NB4 (cell line): ENCODE measurements at places on chromosomes 1 and 21.

DNA sequence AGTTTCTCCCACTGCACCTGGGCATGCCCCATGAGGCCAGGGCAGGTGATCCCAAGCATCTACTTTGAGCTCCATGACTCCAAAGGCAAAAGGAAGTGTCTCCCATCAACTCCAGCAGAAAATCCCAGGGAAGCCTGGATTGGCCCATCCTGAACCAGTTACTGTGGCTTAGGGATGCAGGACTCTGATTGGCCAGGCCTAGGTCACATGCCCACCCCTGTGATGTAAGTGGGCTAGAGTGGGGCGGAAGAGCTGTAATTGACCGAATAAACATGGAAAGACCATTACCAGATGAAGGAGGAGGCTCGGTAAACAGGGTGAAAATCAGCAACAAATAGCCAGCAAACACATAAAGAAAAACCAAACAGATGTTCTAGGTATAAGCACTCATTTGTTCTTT lies 45.2 kb downstream of the MATN1 start:
- no peak for DNase-seq

- DNase-seq = no peak
Observed at GRCh38 chr1:15577691-15578090, 7.2 kb downstream of the AGMAT start.

- DNase-seq = peak; percentile 30
Observed at GRCh38 chr1:3907031-3907534, 7.0 kb upstream of the C1orf174 start.

DNA sequence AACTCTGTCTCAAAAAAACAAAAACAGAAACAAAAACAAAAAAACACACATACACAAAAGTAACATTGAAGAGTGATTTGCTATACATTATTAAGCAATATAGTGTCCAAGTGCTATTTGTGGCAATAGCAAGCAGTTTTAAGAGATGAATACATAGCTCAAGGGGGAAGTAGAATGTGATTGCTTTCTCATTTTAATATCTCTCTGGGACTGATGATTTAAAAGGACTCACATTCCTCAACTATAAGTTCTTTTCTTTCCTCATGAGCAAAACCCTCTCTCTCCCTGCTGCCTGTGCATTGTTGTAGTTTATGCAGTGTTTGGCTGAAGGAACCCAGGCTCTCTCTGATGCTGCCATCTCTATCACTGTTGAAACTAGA lies 47.0 kb upstream of the CSF1 start:
- peak; percentile 20 for DNase-seq

GRCh38 chr1:208122612-208123358 lies 121.4 kb downstream of the PLXNA2 start:
- DNase-seq = no peak

GRCh38 chr1:18100491-18101063 lies 7.0 kb upstream of the IGSF21 start:
- DNase-seq = peak; percentile 68

GRCh38 chr1:20719261-20719660 lies 1.5 kb upstream of the KIF17 start:
- DNase-seq = no peak
